ENCODE measurements at places on chromosomes 6 and 20. TPM values are rescaled to one million over a fixed set of nuclear protein-coding genes. Genes with fewer than 3 reads are reported as not detected.

FIG4 gene
- total RNA-seq: 32.8 TPM

RRAGD gene
- total RNA-seq: 39.9 TPM

HCRTR2 gene
- 10.2 TPM for total RNA-seq

SLC24A3 gene
- total RNA-seq: 15.7 TPM

SAMD5 gene
- 15.5 TPM for total RNA-seq

BTNL2 gene
- 0.18 TPM for total RNA-seq

CLPSL2 gene
- not detected for total RNA-seq

RHAG gene
- 0.64 TPM for total RNA-seq

TOMM6 gene
- 24.0 TPM for total RNA-seq

SERPINB6 gene
- total RNA-seq: 16.1 TPM

PXT1 gene
- total RNA-seq: not detected

ABHD16B gene
- not detected for total RNA-seq

SDHAF4 gene
- total RNA-seq: 18.1 TPM

HMGN4 gene
- total RNA-seq: 35.7 TPM

LTB gene
- total RNA-seq: not detected

C6orf163 gene
- total RNA-seq: 12.3 TPM

OR2H1 gene
- not detected for total RNA-seq

SYCP2 gene
- 4.2 TPM for total RNA-seq

MLN gene
- total RNA-seq: not detected

PHACTR3 gene
- 20.1 TPM for total RNA-seq

PNPLA1 gene
- total RNA-seq: not detected

GRIK2 gene
- total RNA-seq: 321 TPM

ULBP1 gene
- total RNA-seq: 0.82 TPM

EFCAB8 gene
- not detected for total RNA-seq

PLCB4 gene
- 36.4 TPM for total RNA-seq

ADRM1 gene
- total RNA-seq: 21.6 TPM

PDYN gene
- total RNA-seq: 0.45 TPM

PEX7 gene
- total RNA-seq: 7.0 TPM

C20orf202 gene
- total RNA-seq: 0.18 TPM

MYLK2 gene
- 1.1 TPM for total RNA-seq

SLC23A2 gene
- 47.6 TPM for total RNA-seq

ACTL10 gene
- total RNA-seq: 0.64 TPM

BPI gene
- total RNA-seq: 0.27 TPM

CD109 gene
- total RNA-seq: 3.1 TPM

ADGB gene
- 0.36 TPM for total RNA-seq

DPPA5 gene
- not detected for total RNA-seq

STMND1 gene
- 0.36 TPM for total RNA-seq

RIPOR2 gene
- 34.9 TPM for total RNA-seq

CCDC167 gene
- 11.7 TPM for total RNA-seq

KCNK5 gene
- total RNA-seq: 0.27 TPM

BNIP5 gene
- total RNA-seq: not detected

TFAP2A gene
- total RNA-seq: 17.1 TPM

SNX5 gene
- total RNA-seq: 79.8 TPM

C20orf141 gene
- not detected for total RNA-seq

Data from cerebellum (tissue), 4 donors.